Left lung (tissue), 14 donors: ENCODE measurements at places on chromosomes 11 and 22.

DNA sequence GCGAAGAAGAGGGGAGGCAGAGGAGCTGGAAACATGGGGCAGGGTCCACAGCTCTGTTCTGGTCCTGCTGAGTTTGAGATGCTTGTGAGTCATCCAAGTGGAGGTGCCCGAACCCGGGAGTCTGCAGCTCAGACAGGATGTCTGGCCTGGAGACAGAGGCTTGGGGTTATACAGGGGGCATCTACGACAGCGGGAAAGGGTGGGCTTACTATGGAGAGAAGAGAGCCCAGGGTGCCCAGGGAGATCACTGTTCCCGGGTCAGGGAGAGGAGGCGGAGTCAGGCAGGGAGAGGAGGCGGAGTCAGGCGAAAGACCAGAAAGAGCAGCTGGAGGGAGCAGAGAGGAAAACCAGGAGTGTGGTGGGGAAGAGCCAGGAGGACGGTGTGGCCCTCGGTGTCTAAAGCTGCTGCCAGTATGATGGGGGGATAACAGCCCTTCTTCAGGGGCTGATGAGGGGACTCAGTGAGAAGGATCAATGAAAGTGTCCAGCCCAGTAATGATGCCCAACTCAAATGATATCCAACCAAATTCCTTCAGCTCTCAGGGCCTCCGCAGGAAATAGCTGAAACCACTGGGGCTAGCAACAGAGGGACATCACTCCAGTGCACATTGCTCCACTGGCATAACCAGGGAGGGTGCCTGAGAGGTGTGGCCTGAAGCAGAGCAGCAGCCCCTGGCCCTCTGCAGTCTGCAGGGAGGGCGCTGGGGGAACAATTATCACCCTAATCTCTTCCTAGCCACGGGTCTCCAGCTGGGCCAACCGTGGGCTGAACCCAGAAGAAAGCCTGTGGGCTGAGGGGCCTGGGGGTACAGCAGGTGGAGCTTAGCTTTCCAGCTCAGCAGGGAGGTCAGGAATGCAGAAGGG is 2.6 kb upstream of the LTBP3 start:
- no peak overlapping the region for H3K4me3 ChIP-seq
- H3K4me1 ChIP-seq = peaks cover 64% of the 10 kb centered on the region
- no peaks in the 10 kb centered on the region for H3K36me3 ChIP-seq
- H3K27ac ChIP-seq = peak overlapping the region; percentile 90
- DNase-seq = no peak
- no peaks in the 10 kb centered on the region for H3K27me3 ChIP-seq

GRCh38 chr11:33808228-33808828 is 34.0 kb upstream of the FBXO3 start:
- DNase-seq = peak; percentile 91
- no peaks in the 10 kb centered on the region for H3K4me1 ChIP-seq
- H3K27me3 ChIP-seq = no peaks in the 10 kb centered on the region

- DNase-seq = peak; percentile 97
- peaks cover 20% of the 10 kb centered on the region for H3K4me1 ChIP-seq
- H3K4me3 ChIP-seq = peak within 1 kb of the TSS; percentile 76
- peak within 1 kb of the TSS; percentile 86 for H3K27ac ChIP-seq
- H3K27me3 ChIP-seq = peaks cover 29% of the 10 kb centered on the region
Observed at GRCh38 chr11:61827571-61828378, at the start of gene FADS2. Gene FADS2, plus strand, starts transcription at chr11:61828300. Its CDS starts 91 bp downstream, at chr11:61828391.

GRCh38 chr11:18384157-18384641 is 10.2 kb upstream of the LDHA start:
- H3K27me3 ChIP-seq = no peaks in the 10 kb centered on the region
- H3K4me3 ChIP-seq = no peak overlapping the region

DNA sequence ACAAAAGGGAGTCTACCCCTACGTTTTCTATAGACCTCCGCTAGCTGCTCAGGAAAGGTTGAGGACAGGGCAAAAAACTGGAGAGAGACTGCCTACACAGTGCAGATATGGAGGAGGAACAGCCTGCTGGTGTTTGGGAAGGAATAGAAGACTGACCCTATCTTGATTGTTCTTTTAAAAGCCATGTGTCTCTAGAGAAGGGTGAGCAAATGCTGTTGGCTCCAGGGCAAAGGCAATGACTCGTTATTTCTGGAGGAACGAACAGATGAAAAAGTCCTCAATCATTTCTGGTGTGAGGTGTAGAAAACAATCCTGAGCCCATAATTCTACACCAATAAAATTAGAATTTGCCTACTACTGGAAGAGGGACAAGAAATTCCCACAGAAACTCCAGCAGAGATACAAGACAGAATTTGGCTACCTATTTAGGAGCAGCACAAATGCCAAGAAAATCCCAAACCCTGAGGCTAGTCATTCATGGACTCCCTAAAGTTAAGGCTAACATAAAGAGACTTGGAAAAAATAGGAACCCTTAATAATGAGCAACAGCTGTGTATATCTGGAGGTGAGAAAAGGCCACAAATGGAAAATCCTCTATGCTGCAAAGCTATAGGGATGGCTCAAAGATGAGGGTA is 1206.3 kb upstream of the CNTN5 start:
- H3K36me3 ChIP-seq = no peaks in the 10 kb centered on the region
- DNase-seq = no peak
- no peaks in the 10 kb centered on the region for H3K27me3 ChIP-seq
- H3K4me3 ChIP-seq = no peak overlapping the region
- H3K27ac ChIP-seq = no peak overlapping the region

DNA sequence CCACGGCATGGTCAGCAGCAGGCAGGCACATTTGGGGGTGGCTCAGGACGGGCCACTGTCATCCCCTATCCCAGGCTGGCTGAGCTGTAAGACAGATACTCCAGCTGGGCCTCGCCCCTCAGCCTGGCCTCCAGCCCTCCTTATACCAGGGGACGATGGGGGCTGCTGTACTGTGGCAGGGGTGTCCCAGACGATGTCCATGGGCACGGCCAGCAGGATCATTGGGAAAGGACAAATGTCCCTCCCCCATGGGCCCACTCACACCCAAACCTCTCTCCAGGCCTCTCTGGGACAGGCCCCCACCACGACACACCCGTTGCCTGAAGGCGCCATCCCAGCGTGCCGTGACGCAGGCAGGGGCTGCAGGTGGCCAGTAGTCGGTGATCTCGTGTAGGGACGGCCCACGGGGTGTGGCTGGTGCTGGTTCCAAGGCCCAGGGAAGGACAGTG is 1.5 kb upstream of the IL17REL start:
- H3K4me3 ChIP-seq = no peak overlapping the region
- H3K27ac ChIP-seq = no peak overlapping the region
- H3K27me3 ChIP-seq = peaks cover 99% of the 10 kb centered on the region
